Stimulated activated naive CD4-positive, alpha-beta T cell (primary cell): ENCODE measurements at places on chromosomes 2 and 18.

DNA sequence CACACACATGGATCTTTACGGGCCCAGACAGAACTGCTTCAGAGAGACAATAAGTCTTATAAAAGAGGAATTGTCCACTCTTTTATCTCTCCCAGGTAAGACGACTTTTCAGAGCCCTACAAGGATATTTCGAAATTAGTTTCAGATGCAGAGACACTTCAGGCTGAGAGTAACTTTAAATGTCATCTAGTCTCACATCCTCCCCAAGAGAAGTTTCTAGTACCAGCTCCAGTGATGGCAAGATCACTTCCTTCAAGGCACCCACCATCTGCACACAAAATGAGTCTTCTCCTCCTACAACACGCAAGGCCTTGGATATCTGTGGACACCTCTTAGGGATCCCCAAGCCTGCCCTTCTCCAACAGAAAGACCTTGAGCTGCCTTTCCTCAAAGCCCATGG, 39.0 kb upstream of the KLHL29 start:
- DNase-seq: no peak

- DNase-seq: no peak
Measured at GRCh38 chr2:67070826-67071225, 326.3 kb upstream of the ETAA1 start.

- DNase-seq: no peak
Measured at GRCh38 chr2:196510246-196510645, 129.3 kb upstream of the CCDC150 start.

GRCh38 chr18:59685501-59685900, 11.7 kb downstream of the CCBE1 start:
- no peak for DNase-seq

DNA sequence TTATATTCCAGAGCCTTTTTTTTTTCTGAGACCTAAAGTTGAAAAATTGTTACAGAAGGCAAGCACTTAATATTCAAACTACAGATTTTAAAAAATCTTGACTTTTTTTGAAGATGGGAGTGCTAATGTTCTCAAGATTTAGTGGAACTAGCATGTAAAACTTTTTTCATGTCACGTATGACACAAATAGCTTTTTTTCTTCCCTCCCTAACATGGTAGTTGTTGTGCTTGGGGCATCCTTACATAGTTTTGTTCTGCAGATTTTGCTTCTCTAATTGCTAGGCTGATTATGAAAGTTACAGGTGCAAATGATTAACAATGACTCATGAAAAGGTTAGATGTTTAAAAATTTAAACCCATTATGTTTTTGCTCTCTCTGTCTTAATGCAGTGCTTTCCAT, 3.0 kb downstream of the EML6 start:
- no peak for DNase-seq

GRCh38 chr18:9838144-9838877, 47.5 kb upstream of the TXNDC2 start:
- DNase-seq: no peak

- no peak for DNase-seq
Measured at GRCh38 chr2:147449323-147449991, 395.4 kb upstream of the ACVR2A start.

DNA sequence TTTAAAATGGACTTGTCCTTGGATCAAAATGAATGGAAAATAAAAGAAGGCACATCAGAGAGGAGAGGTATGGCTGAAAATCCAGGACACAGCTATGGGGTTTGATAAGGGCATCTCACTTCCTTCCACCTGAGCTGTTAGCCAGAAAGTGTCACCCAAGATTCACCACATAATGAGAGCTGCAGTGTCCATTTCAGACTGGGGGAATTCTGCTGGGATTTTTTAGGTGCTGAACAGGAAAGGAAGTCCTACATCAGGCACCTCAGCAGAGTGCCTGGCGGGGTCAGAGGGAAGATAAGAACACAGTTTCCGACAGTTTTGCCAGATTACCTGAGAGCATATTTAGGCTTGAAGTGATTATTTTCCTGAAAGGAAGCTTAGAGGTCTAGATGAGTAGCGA, 187.6 kb upstream of the HNMT start:
- no peak for DNase-seq

GRCh38 chr2:1633936-1634587, 110.3 kb downstream of the PXDN start:
- DNase-seq: no peak

DNA sequence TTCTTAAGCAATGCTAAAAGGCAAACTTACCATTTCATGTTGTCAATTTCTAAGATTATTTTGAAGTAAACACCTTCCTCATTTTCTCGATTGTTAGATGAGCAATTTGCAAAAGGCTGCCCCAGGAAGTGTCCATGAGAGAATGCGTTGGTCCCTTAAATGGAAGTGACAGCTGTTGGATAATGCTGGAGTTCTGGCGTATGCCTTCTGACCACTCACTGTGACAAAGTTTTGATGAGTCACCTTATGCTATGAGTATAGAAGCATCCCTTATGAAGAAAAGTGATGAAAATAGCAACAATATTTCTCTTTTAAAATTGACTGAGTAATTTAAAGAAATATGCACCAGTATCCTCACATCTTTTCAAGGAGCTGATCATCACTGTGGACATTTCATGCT, 1497.5 kb downstream of the DPP10 start:
- no peak for DNase-seq

GRCh38 chr18:48059455-48060010, 129.1 kb upstream of the SMAD2 start:
- DNase-seq: no peak

GRCh38 chr2:178666458-178666857, 140.8 kb downstream of the TTN start:
- no peak for DNase-seq

DNA sequence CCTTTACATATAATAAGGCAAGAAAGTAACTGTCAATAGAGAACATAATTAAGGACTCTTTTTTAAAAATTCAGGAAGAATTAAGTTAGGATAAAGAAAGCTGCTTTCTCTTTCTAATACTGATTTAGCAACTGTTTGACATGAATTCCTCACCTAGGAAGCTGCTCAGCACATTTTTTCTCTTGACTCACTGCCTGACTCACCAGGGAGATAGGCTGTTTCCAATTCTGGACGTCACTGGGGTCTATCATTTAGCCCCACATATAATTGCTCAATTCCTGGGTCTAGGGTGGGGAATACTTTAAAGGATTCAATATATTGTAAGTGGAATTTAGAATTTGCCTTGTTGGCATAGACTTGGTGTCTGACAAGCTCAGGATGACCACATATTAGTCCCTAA, 50.8 kb upstream of the UGP2 start:
- DNase-seq: no peak

- no peak for DNase-seq
Measured at GRCh38 chr2:196104066-196104465, 35.4 kb upstream of the DNAH7 start.

DNA sequence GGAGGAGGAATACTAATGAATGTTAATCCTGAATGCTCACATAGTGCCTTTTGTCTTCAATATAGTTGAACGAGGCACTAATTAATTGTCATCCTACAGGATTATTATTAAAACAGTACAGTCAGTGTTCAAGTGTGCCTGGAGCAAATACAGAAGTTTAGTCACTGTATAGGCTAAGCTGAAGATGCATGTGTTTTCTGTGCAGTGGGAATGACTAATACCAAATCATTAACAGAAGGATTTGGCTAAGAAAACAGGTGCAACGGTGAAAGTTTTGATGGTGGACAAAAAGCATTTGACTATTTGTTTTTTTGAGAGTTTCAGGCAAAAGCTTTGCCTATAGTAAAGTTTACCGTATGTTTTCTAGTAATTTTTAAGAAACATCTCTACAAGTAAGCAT, 62.8 kb downstream of the DCC start:
- DNase-seq: no peak

- DNase-seq: no peak
Measured at GRCh38 chr2:206231669-206232286, 42.7 kb upstream of the ZDBF2 start.

- no peak for DNase-seq
Measured at GRCh38 chr2:100924122-100924519, 78.0 kb upstream of the RPL31 start.

- no peak for DNase-seq
Measured at GRCh38 chr2:28702878-28703277, 48.8 kb upstream of the PPP1CB start.

DNA sequence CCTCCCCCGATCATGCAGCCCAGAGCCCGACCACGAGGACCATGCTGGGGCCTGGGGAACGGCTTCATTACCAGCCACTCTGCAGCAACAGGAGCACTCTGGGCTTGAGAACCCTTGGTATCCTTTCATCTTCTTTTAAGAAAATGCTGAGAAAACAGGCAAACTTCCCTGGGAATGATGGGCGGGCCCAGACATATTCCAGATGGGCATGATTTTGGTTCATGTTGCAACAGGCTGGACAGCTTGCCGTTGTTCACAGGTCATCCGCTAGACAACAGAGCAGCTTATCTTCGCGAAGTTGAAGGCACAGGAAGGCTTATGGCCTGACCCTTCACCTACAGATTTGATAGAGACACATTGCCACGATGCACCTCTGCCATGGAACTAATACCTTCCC, 121.0 kb downstream of the KLHL29 start:
- DNase-seq: no peak

- DNase-seq: no peak
Measured at GRCh38 chr2:169106563-169107545, 37.5 kb downstream of the DHRS9 start.

GRCh38 chr2:207482630-207483029, 47.1 kb upstream of the CREB1 start:
- DNase-seq: no peak

GRCh38 chr2:16862471-16862870, 196.8 kb upstream of the CYRIA start:
- no peak for DNase-seq

- no peak for DNase-seq
Measured at GRCh38 chr2:149019768-149020167, 18.7 kb upstream of the LYPD6B start.
